ENCODE measurements at places on chromosomes 6 and 20.

GRCh38 chr6:63675138-63675537 lies 39.5 kb downstream of the PHF3 start:
- no peak for DNase-seq

GRCh38 chr6:148874698-148875293 lies 128.0 kb downstream of the UST start:
- no peak for DNase-seq

DNA sequence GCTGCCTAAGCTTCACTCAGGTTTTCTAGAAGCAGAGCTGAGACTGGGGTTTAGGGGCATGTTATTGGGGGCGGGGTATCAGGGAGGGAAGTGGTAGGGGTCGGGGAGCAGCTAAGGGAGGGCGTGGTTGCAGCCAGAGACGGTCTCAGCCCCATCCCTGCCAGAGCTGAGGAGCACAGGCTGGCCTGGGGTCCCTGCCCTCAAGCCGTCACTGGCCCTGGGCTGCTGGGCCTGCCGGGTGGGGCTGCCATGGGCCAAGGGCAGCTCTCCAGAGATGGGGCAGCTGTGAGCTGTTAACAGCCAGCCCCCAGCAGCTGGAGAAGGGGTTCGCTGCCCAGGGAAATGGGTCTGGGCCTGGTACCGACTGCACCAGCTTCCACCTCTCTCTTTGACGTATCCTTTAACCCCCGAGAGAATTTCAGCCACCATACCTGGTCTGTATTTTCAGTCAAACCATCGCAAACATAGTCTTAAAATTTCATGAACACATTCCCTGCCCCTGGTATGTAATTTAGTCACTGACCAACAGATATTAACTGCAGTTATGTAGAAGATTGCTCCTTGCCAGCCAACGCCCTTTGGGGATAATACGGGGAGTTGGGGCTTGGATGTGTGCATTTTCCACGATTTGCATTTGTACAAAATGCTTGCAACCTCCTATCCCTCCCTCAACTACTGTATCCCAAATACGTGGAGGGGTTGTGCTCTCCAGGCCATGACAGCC lies 253.4 kb downstream of the TAF4 start:
- DNase-seq, result no peak

GRCh38 chr20:62660768-62661167 lies 18.5 kb downstream of the SLCO4A1 start:
- DNase-seq, result no peak

DNA sequence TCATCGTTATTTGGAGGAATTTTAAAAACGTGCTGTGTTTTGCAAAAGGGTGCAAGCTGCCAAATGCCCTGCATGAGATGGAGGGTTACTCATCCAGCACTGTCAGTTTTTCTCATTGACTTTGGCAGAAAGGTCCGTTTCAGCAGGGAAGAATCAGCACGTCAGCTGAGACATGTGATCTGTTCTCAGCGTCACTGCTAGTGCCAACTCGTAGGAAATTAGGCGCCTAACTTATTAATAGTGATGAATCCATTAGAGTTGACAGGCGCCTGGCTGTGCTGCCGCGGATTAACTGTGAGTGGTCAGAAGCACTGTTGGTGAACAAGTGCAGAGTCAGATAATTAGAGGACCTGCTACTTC lies 175.5 kb upstream of the FOXQ1 start:
- no peak for DNase-seq

DNA sequence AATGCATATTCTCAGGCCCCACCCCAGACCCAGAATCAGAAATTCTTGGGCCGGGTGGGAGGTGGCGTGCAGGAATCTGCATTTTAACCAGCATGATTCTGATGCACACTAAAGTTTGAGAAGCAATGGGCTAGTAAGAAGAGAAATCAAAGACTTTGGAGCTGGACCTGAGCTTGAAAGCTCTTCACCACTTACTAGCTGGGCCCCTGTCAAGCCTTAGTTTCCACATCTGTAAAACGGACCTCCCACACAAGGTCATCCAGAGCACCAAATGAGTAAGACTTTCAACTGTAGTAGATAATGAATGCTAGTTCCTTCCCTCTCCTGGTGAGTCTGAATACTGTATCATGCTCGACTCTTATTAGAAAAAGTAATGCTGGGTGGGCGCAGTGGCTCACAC lies 87.0 kb downstream of the TBC1D7 start:
- no peak for DNase-seq

- DNase-seq, result no peak
These were observed 145.6 kb upstream of the ESR1 start for GRCh38 chr6:151661928-151662327.

DNA sequence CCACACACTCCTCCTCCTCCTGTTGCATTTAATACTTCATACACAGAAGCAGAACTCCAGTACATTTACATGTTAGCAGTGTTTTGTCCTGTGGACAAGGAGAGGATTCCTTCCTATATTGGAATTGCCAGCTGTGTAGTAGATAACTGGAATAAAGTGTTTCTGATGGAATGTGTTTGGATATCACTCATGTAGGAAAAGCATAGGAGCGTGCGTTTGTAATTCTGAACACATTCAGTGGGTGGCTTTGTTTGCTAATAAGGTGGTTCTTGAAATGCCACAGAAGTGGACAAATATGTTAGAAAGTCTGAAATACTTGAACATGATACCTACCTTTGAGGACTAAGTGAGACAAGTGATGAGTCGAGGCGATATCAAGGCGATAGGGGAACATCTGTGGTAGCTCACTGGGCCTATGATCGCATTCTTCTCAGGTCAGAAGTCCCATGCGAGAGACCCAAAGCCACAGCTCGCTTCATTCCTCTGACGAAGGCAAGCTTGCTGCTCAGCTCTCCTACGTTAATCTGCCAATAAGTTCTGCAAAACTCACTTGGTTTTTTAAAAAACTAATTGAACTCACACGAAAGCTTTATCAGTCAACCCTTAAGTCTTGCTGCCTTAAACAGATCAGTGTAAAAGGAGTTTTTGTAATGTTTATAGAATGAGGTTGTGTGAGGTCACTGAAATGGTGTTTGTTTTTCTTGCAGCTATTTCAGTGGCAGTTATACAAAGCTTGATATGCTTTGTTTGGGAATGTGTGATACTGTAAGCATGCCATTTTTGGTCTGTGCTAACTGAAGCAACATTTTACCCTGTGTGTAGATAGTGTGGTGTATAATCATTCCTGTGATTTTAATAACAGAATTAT lies 159.9 kb downstream of the SOX4 start:
- DNase-seq, result no peak

GRCh38 chr20:48128436-48128835 lies 343.2 kb upstream of the SULF2 start:
- no peak for DNase-seq

DNA sequence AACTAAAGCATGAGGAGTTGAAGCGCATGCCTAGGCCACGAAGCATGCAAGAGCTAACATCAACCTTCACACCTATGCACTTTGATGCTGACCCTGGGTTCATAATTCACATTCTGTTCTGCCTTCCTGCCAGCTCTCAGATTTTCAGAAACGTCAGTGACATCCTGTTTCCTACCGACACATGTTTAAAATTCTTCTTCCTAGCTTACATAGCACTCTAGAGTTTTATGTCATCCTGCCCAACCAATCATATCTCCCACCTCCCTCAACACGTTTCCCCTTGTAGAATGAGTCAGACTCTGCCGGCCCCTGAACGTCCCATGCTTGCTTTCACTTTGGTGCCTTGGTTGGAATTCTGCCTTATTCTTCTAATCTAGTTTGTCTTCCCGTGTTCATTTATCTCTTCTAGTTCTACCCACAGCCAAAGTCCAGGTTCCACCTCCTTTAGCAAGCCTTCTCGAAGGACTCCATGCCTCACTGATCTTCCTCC lies 97.2 kb upstream of the MAP7 start:
- peak; percentile 35 for DNase-seq

GRCh38 chr6:47853766-47854165 lies 71.9 kb downstream of the OPN5 start:
- no peak for DNase-seq

- no peak for DNase-seq
These were observed 36.3 kb upstream of the CMTR1 start for GRCh38 chr6:37396571-37397180.

DNA sequence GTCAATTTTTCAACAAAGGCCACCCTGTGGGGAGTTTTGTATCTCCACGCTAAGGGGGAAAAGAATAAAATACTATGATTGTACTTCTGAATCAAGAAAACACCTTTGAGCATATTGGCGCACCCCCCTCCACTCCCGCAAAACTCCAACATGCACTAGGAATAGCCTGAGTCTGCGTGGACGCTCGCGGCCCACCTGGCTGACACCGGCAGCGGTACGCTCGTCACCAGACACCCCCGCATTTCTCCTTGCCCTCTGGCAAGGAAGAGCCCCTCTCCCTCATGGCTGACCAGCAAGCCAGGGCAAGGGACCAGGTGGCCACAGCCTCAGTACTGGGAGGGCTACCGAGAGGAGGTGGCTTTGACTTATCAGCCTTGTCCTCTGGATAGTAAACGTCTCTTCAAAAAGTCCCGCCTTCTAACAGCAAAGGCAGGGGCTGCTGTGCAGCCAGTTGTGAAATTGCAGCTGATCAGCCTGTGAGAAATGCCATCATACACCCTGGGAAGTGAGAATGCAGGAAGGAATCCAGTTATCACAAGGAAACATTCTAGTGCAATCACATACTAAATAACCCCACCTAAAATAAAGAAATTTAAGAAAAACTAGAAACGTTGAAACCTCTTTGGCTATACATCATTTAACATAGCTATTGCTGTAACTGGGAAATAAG lies 84.2 kb downstream of the HUS1B start:
- DNase-seq, result no peak

DNA sequence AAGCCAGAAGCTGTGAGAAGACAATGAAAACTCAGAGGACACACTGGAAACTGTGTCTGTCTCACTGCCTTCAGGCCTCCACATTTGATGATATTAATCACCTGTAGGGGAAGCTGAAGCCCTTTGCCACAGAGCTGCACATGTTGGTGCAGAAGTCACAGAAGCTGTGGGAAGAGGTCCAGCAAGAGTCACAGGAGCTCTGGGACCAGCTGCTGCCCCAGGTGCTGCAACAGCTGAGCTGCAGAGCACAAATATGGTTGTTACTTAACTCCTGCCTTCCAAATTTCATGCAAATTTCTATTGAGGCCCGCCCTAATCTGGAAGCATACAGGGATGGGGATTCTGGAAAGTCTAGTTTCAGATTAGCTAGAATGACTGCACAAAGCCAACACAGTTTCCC lies 169.3 kb downstream of the OGFRL1 start:
- no peak for DNase-seq

GRCh38 chr6:89596484-89596883 lies 42.1 kb downstream of the LYRM2 start:
- no peak for DNase-seq

- DNase-seq, result no peak
These were observed 2.7 kb upstream of the PAX1 start for GRCh38 chr20:21702553-21703470.

GRCh38 chr20:1423625-1424106 lies 30.8 kb upstream of the FKBP1A start:
- DNase-seq, result peak; percentile 23

DNA sequence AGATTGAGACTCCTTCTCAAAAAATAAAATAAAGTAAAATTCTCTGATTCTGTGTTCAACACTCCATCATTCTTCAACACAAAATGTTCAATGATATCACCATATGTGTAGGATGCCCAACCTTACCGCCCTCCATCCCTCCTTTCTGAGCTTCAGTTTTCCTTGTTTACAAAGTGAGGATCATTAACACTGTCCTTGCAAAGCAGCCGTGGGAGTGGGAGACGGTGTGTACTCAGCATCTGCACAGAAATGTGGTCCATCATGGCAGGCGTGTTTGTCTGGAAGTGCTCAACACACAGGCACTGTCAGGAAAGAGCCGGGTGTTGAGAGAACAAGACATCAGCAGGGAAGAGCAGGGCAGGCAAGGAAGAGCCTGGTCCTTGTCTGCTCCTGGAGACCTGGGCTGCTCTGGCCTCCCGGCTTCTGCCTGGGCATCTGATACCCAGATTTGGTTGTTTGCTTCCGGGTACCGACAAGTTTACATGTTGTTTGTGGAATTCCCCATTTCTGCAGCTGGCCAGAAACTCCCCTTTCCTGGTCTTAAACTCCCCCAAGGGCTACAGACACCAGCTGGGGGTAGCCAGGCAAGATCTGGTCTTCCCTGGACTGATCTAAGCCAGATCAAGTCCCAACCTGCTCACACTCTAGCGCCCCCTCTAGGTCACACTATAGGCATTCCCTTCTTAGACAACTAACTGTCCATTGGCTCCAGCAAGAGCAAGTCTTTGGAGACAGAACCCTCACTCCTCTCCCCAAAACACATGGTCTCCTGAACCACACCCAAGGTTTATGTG lies 26.7 kb upstream of the TTPAL start:
- DNase-seq, result peak; percentile 31

GRCh38 chr20:47464380-47465101 lies 37.1 kb upstream of the NCOA3 start:
- DNase-seq, result no peak

- no peak for DNase-seq
These were observed 30.0 kb downstream of the BRPF3 start for GRCh38 chr6:36226438-36227047.

DNA sequence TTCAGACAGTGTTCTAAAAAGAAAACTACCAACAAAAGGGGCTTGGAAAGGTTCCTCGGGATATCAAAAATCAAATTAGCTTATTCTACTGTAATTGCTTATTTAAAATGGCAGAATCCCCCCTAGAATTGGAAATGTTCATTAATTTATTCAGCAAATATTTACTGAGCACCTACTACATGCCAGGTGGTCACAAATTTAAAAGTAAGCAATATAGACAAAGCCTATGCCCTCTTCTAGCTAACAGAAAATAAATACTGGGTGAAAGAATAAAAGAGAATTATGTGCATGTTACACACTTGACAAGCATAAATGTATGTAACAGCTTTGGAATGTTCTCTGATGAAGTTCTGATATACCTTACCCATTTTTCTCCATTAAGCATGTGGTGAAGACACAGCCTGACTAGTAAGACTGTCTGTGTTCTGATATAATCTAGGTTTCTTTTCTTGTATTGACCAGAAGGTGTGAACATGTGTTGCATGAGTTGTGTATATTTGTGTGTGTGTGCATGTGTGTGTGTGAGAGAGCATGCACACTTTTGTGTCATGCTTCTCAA lies 606.7 kb upstream of the CITED2 start:
- no peak for DNase-seq

DNA sequence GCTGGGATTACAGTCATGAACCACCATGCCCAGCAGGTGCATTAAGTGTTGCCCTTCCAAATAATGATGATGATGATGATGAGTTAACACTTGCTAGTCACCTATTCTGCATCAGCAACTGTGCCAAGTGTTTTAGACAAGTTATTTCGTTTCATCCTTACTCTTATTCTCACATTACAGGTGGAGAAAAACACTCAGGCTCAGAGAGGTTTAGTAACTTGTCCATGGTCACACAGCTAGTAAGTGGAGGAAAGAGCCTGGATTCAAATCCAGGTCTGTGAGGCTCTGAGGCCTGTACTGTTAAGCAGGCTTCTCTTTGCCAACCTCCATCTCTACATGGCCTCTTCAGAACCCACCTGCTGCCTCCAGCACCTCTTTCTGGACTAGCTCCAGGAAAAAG lies 70.8 kb downstream of the MDGA1 start:
- DNase-seq, result no peak

Measured in B cell (primary cell).